ENCODE measurements at places on chromosomes 13 and 19.

GRCh38 chr13:103788061-103788652, 721.9 kb upstream of the SLC10A2 start:
- DNase-seq: no peak

DNA sequence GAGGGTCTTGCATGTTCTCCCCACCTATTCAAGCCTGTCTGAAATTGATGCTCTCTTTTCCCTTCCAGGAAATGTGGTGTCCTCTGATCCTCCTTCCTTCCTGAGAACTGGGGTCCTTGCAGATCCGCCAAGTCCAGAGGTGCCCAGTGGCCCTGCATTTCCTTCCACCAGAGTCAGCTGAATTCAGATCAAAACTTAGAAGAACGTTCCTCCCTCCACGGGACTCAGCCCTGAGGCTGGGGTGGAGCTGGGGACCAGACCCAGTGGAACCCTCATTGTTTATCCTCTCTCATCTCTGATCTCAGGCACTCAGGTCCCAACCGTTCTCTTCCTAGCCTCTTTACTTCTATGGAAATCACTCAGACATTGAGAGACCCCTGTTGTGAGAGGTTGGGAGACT, 477.3 kb downstream of the TSHZ3 start:
- DNase-seq: no peak

DNA sequence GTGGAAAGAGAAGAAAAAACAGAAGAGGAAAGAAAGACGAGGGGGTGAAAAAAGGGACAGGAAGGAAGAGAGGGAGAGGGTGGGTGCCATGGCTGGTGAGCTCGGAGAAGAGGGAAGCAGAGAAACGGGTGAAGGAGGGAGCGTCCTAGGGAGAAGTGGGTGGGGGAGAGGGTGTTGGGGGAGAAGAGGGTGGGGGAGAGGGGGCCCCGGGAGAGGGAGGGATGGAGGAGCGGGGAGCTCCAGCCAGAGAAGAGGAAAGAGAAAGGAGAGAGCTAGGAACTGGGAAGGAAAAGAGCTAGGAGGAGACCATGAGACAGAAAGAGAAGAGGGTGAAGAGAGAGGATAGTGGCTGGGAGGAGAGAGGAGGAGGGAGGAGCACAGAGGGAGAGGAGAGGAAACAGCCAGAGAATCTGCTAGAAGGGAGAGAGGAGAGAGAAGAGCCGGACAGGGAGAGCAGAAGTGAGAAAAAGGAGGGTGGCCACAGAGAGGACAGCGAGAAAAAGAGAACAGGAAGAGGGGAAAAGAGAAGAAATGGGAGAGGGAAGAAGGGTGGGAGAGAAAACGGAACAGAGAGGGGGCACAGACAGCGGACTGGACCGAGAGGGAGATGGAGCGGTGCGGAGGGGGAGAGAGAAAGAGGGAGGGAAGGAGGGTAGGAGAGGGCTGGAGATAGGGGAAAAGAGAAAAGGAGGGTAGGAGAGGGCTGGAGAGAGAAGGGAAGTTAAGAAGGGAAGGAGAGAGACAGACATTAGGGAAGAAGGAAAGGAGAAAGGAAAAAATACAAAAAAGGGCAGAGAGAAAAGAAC, 11.9 kb upstream of the GARIN5A start:
- DNase-seq: no peak

DNA sequence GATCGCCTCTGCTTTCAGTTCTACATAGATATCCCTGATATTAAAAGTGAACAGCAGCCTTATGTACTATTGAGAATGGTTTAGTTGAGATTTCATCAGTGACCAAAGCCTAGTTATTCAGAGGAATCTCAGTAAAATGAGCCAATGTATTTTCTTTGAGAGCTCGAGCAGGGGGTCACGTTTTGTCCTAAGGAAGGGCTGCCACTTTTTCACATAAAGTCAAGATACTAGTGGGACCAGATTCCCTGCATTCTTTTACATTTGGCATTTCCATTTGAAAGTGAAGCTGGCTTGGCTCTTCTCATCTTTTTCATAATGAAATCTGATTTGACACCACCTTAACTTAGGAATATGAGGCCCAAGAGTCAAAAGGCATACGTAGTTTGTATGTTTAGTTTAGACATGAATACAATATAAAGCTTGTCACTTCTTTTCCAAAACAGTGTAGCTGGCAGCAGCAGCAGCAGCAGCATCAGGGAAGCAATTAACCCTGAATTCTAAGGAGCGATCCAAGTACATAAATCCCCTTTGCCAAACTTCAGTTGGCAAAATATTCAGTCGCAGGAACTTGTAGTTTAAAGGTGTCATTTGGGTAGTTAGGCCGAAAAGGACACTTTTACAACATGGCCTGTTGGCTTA, 1752.2 kb upstream of the PCDH20 start:
- DNase-seq: no peak

DNA sequence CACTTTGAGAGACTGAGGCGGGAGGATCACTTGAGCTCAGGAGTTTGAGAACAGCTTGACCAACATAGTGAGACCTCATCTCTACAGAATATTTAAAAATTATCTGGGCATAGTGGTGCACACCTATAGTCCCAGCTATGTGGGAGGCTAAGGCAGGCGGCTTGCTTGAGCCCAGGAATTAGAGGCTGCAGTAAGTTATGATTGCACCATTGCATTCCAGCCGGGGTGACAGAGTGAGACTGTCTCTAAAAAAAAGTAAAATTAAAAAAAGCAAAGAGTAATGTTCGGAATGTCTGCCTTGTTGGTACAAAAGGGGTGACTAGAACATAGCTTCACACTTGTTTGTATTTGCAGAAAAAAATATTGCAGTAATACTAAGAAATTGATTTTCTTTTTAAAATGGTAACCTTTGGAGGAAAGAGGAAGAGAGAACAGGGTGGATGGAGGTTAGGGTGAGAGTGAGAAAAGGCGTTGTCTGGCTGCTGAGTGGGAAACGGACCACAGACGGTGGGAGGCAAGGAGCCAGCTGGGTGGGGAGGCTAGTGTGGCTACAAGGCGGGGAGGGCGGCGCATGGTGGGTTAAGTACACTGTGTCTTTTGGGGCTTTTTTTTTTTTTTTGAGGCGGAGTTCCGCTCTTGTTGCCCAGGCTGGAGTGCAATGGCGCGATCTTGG, 10.2 kb downstream of the PPP1R14A start:
- peak; percentile 56 for DNase-seq

Data from hematopoietic multipotent progenitor cell treated with erythropoietin and hydrocortisone succinate and interleukin-3 and kit ligand, for 8 days (in vitro differentiated cells).